ENCODE measurements at places on chromosomes 7 and 10. TPM values are rescaled to one million over a fixed set of nuclear protein-coding genes. Genes with fewer than 3 reads are reported as not detected.

DNA sequence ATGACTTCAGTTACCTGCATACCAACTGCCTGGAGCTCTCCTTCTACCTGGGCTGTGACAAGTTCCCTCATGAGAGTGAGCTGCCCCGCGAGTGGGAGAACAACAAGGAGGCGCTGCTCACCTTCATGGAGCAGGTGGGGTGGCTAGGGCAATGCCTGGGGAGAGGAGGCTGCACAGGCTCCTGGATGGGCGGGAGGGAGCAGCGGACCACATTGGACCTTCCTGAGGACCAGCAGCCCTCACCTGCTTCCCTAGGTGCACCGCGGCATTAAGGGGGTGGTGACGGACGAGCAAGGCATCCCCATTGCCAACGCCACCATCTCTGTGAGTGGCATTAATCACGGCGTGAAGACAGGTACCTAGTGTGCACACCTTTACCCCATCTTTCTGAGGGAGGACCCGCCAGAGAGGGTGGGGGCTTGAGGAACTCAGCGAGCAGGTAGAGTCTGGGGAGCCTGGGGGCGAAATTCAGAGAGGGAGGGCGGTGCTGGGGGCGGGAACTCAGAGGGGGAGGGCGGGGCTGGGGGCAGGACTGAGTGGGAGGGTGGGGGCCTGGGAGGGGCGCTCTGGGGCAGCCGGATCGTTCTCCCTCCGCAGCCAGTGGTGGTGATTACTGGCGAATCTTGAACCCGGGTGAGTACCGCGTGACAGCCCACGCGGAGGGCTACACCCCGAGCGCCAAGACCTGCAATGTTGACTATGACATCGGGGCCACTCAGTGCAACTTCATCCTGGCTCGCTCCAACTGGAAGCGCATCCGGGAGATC lies 9.0 kb downstream of the AEBP1 start:
- H3K4me3 ChIP-seq: no peak overlapping the region
- H3K27me3 ChIP-seq: peaks cover 22% of the 10 kb centered on the region
- H3K36me3 ChIP-seq: peaks cover 5% of the 10 kb centered on the region
- no peaks in the 10 kb centered on the region for H3K4me1 ChIP-seq
- H3K27ac ChIP-seq: no peak overlapping the region

The CPA4 gene
- total RNA-seq: not detected

DNA sequence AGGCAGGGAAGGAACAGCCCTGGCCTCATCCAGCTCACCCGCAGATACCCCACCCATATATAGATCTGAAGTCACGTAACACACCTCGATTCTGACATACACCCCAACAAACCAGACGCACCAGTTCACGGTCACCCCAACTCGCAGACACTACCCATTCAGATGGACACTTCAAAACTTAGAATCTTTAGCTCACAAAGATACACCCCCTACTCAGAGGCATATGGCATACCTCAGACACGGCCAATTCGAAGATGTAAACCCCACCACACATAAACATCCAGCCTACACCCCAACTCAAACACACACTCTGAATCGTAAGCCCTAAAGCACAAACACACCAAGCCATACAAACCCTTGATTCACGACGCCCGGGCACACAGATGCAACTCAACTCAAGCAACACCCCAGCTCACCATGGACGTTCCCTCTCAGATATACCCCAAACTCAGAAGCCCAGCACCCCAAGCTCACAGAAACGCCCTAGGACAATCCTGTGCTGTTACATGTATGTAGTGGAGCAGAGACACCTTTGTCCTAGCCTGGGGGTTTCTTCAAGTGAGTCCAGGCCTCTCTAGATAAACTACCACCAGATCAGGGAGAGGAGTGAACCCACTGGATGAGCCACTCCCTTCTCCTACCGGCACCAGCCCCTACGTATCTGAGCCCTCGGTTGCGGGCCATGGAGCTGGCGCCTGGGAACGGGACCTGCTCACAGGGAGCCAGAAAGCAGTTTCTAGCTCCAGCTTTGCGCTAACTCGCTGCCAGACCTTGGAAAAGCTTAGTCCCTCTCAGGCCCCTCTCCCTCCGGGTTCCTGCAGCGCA lies 8.8 kb downstream of the PSD start:
- peak overlapping the region; percentile 99 for H3K27ac ChIP-seq
- H3K27me3 ChIP-seq: peaks cover 30% of the 10 kb centered on the region
- peaks cover 43% of the 10 kb centered on the region for H3K4me1 ChIP-seq

The CYP3A7 gene
- total RNA-seq: 0.33 TPM

The FAM237B gene
- total RNA-seq: not detected

GRCh38 chr7:71851776-71852498 lies 560.2 kb downstream of the CALN1 start:
- no peak for DNase-seq
- H3K36me3 ChIP-seq: no peaks in the 10 kb centered on the region
- H3K27ac ChIP-seq: no peak overlapping the region
- no peaks in the 10 kb centered on the region for H3K27me3 ChIP-seq
- no peaks in the 10 kb centered on the region for H3K4me1 ChIP-seq

GRCh38 chr10:79116368-79116767 lies 47.6 kb downstream of the ZMIZ1 start:
- peak overlapping the region; percentile 94 for H3K27ac ChIP-seq
- H3K4me3 ChIP-seq: no peak overlapping the region
- no peaks in the 10 kb centered on the region for H3K4me1 ChIP-seq

- H3K4me3 ChIP-seq: no peak overlapping the region
- peaks cover 12% of the 10 kb centered on the region for H3K4me1 ChIP-seq
- H3K27me3 ChIP-seq: no peaks in the 10 kb centered on the region
- no peak for DNase-seq
These were observed 34.0 kb downstream of the MXI1 start for GRCh38 chr10:110241407-110241806.

DNA sequence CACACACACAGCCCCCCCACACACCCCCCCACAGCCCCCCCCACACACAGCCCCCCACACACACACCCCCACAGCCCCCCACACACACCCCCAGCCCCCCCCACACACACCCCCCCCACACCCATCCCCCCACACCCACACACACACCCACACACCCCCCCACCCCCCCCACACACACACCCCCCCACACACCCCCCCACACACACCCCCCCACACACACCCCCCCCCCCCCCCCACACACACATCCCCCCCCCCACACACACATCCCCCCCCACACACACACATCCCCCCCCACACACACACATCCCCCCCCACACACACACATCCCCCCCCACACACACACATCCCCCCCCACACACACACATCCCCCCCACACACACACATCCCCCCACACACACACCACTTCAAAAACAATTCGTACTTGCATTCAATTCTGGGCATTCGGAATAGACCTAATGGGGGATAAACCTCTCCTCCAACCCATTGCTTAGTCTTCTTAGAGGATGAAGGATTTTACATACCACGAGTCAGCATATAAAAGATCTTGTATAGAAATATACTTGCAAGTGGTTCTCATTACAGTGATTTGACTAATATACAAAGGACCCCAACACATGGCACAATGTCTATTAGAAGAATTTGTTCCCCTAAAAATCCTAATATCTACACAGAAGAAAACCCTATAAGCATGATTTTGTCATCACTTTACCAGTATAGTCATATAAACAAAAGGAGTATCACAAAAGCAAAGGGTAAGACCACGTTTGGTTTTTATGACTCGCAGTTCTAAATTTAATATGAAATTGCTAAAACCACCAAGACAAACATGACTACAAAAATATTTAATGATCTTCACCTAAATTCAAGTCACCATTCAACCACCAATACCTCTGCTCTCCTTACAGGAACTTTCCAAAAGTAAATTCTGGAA lies 80.9 kb downstream of the DIP2C start:
- no peaks in the 10 kb centered on the region for H3K36me3 ChIP-seq
- H3K4me3 ChIP-seq: no peak overlapping the region
- no peak for DNase-seq
- H3K27ac ChIP-seq: peak overlapping the region; percentile 79
- no peaks in the 10 kb centered on the region for H3K27me3 ChIP-seq
- H3K4me1 ChIP-seq: peaks cover 89% of the 10 kb centered on the region

The INSIG1 gene
- 48.9 TPM for total RNA-seq

Measured in sigmoid colon (tissue), 7 donors.